Myocyte (in vitro differentiated cells): ENCODE measurements at places on chromosomes 3 and 15. TPM values are rescaled to one million over a fixed set of nuclear protein-coding genes. Genes with fewer than 3 reads are reported as not detected.

NR2F2 gene
- total RNA-seq: 6.5 and 8.7 TPM in 2 replicates

- DNase-seq: peak; percentile 9
Measured at GRCh38 chr3:139355476-139355875, 11.7 kb downstream of the MRPS22 start.

GRCh38 chr15:48645558-48646330 is at the start of gene FBN1:
Gene FBN1 (minus strand): TSS chr15:48645709. CDS start chr15:48644769, 940 bp downstream.
- peak; percentile 91 for DNase-seq

- no peak for DNase-seq
Measured at GRCh38 chr3:72565593-72565992, 282.7 kb downstream of the SHQ1 start.

- DNase-seq: peak; percentile 53
Measured at GRCh38 chr3:129824926-129825541, 68.5 kb downstream of the TMCC1 start.

DNA sequence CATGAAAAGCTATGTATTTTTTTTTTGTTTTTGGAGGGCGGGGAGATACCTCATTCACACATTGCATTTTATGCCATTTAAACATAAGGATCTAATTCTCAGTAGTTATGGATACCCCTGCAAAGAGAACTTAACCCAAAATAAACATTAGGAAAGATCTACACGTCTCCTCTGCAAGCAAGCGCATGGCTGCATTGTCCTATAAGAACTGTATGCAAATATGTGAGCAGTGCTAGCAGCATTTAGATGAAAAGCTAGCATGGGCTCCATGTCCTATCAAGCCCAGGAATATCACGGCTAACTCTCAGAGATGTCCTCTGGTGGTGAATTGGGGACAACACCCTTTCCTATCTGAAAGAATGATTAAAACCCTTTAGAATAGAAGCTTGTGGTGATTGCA is 292.8 kb downstream of the MEX3B start:
- DNase-seq: no peak

- DNase-seq: no peak
Measured at GRCh38 chr15:47822048-47822447, 104.7 kb downstream of the SEMA6D start.

ADAMTS7 gene
- total RNA-seq: 31.9 and 36.4 TPM in 2 replicates

GRCh38 chr3:72782521-72782920 is 65.7 kb downstream of the SHQ1 start:
- DNase-seq: no peak

DNA sequence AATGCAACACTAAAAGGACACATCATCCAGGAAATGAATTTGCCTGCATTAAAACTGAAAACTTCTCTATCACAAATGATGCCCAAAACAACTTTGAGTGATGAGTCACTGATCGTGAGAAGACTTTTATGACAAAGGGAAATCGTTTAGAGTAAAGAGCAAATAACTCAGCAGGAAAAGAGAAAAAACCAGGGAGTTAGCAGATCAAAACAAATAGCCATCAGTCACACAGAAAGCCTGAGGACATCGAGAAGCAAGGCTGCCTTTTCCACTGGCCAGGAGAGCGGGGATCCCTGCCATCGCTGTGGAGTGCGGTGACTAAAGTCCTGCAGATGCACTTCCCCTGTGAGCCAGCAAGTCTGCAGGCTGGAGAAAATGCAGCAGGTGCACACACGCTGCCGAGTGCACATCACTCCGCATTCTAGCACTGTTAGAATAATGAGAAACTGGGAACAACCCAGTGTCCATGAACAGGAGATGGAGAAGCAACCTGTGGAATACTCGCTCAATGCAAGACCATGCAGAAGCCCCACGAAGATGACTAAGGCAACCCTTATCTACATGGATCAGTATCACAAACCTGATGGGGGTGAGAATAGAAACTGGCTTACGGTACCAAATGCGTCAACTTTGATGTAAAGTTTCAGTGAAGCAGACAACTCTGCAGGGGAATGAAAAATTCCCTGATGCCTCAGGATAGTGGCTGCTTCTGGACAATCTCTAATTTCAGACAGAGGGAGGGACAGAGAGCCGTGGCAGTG is 86.4 kb downstream of the NSMCE3 start:
- no peak for DNase-seq

DNA sequence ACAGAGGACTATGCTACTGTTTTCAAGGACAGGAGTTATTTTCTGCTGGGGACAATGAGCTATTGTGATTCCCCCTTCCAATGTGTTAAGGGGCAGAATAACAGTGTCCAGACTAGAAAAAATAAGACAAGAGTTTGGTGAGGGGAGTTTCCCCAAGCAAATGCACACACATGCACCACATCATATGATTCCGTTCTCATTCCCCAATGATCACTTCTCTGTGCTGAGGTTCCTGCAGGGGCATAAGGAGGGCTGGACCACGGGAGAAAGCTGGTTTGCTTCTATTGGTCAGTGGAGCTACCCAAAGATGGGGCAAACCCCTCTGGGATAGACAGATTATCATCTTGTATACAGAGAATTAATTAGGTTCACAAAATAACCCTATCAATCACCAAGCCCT is 80.6 kb downstream of the RBPMS2 start:
- DNase-seq: no peak

CPN2 gene
- total RNA-seq: not detected in 2 replicates

DNA sequence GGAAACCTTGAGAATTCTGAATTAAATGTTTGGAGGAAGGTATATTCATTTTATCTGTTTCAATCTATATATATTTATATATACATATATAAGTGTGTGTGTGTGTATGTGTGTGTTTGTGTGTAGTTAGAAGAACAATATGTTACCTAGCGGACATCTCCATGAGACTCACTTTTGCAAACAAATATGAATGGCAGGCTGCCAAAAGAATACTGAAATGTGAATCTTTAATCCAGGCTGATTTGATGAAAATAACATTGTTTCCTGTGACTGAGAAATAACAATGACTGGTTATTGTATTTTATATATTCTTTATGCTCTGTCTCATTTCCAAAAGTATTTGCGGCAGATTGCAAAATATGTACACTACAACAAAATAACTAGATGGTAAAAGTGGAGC is 255.5 kb upstream of the TGFBR2 start:
- no peak for DNase-seq

DNA sequence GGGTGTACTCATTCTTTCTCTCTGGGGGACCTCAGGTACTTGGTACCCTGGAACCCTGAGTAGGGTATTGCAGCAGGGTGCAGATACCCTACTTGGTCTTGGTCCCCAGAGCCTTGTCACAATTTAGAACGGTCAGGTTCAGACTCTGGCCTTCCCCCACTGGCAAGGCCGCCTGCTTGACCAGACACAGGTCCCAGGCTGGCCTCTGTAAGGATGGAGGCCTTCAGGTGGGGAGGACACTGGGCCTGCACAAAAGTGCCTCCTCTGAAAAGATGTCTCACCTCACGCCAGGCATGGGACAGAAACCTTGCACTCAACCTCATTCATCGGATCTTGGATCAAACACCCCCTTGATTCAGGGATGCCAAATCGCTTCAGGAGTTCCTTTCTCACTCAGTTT is 158.4 kb downstream of the KLF13 start:
- no peak for DNase-seq

GRCh38 chr3:88267-88666 is 108.3 kb upstream of the CHL1 start:
- no peak for DNase-seq

DNA sequence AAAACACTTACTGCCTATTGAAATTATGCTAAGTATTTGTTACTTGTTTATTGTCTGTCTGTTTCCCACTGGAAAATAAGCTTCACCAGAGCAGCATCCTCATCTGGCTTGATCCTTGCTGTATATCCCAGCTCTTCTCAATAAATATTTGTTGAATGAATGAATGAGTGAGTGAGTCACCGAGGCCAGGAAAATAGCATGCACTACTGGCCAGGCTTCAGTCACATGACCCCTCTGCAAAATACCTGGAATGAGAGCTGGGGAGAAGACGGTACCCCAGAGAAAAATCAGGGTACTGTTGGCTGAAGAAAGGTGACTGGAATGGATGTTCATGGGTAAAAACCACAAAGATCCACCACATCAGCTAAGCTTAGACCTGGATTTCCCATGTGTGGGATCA is 331.9 kb downstream of the SHQ1 start:
- DNase-seq: no peak

RYR3 gene
- total RNA-seq: 0.05 and 0.11 TPM in 2 replicates
